ENCODE measurements at places on chromosomes 5 and 9. TPM values are rescaled to one million over a fixed set of nuclear protein-coding genes. Genes with fewer than 3 reads are reported as not detected.

DNA sequence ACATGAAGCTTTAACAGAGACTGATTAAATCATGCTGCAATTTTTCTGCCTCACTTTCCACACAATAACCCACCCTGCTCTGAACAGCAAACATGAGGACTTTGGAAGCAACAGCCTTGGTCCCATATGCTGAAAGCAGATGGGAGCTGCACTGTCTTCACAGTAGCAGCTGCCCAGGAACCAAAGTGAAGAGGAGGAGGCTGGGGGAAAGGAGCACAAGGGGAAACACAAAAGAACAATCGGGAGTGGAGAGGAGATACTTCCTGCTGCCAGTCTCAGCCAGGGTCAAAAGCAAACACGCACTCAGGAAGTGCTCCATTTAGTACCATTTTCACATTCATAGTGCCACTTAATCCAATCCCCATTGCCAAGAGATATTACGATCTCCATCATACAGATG lies 183.3 kb upstream of the PUM3 start:
- no peak for DNase-seq

DNA sequence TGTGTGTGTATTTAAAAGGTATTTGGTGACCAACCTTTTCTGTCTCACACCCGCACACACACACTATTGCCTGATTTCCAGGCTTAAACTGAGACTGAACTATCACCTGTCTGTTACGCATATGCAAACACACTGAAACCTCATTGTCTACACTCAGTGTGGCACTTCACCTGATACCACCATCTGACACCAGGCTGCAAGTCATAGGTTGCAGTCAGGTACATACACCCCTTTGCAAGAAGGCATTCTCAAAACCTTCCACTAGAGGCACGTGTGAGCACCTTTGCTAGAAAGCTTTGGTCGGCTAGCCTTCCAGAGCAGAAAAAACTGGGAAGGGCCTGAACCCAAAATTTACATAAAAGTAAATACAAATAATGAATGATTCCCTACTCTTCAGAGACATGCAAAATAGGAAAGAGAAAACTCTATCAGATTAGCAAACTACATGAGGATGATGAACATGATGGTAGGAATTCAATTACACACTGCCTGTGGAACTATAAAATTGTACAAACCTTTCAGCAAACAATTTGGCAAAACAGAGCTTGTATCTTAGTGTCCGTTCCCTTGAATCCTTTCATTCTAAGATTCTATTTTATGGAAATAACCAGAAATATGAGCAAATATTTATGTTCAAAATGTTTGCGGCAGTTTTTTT lies 5.9 kb upstream of the FOXD1 start:
- DNase-seq, result no peak

- no peak for DNase-seq
Observed at GRCh38 chr9:119156354-119156753, 212.9 kb downstream of the BRINP1 start.

DNA sequence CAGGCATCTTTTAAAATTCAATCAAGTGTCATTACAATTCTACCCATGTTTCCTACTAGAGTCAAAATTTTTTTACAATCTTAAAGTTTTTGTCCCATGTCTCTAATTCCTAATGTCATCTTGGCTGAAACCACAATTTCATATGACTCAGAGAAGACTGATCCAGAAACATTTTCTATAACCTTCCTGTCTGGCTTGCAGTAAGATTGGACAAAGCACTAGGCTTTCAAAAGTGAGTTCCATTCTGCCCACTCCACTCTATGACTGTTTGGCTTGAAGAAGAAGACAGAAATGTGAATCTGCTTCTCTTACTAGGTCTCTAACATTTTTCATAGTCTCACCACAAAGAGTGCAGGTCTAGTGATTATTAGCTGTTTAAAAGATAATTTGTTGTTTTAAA lies 88.8 kb downstream of the NR3C1 start:
- DNase-seq, result no peak

Gene POLE3
- polyA plus RNA-seq, result 45.3 TPM

- DNase-seq, result no peak
Observed at GRCh38 chr9:88722753-88723152, 187.8 kb downstream of the NXNL2 start.

DNA sequence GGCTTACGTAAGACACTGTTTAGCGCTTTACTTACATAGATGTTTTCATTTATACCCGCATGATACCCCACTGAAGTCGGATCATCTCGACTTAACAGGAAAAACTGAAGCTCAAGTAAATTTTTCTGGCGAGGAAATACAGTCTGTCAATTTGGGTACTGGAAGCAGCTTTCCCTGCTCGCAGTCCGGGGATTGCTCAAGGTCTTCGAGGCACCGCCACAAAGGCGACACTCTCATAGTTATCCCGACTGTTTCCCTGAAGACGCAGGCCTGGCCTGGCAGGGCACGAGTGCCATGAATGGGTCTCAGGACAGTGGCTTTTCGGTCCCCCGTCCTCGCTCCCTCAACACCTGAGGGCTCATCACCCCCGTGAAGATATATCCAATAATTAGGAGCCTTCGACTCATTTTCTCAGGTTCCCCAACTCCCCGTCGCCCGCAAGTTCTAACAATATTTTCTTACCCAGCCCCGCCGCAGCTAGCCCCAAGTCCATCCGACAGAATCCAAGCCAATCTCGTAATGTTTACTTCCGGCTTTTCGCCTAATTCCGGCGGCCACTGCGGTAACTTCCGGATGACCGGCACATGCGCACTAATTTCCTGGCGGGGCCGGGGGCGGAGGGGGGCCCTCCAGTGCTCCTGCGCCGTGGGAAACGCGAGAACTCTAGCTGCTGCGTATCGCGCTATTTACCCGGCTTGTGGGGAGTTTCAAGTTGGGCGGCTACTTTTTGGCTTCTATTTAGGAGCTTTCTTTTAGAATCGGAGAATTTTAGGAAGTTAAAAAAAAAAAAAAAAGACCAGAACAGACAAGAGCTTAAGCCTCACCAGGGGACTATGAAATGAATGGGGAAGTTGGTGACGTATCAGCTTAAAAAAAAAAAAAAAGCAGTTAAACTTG lies at the start of gene SLU7:
SLU7 (minus strand) TSS at position 521 of the 897 bp plus-strand sequence. CDS start 3,787 bp downstream, outside the sequence.
- peak; percentile 92 for DNase-seq

- DNase-seq, result no peak
Observed at GRCh38 chr9:27990524-27990923, 417.2 kb upstream of the C9orf72 start.

Gene TEX48
- not detected for polyA plus RNA-seq

Gene DCP2
- 18.4 TPM for polyA plus RNA-seq

- no peak for DNase-seq
Observed at GRCh38 chr5:78881884-78882283, 103.2 kb downstream of the ARSB start.

All from AG04450 (cell line).